ELF-1 (cell line): ENCODE measurements at places on chromosomes 7 and 10.
A peak's percentile ranks its signal among the peaks of the same experiment; 100 is the strongest.

DNA sequence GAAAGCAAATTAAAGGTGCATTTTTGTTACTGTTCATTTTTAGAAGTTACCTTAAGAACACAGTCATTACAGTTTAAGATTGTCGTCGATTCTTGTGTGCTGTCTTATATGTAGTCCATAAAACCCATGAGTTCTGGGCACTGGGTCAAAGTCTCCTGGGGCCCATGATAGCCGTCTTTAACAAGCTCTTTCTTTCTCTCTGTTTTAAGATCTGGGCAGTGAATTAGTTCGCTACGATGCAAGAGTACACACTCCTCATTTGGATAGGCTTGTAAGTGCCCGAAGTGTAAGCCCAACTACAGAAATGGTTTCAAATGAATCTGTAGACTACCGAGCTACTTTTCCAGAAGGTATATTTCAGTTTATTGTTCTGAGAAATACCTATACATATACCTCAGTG lies 90.7 kb upstream of the CAPZA2 start:
- no peak for DNase-seq

DNA sequence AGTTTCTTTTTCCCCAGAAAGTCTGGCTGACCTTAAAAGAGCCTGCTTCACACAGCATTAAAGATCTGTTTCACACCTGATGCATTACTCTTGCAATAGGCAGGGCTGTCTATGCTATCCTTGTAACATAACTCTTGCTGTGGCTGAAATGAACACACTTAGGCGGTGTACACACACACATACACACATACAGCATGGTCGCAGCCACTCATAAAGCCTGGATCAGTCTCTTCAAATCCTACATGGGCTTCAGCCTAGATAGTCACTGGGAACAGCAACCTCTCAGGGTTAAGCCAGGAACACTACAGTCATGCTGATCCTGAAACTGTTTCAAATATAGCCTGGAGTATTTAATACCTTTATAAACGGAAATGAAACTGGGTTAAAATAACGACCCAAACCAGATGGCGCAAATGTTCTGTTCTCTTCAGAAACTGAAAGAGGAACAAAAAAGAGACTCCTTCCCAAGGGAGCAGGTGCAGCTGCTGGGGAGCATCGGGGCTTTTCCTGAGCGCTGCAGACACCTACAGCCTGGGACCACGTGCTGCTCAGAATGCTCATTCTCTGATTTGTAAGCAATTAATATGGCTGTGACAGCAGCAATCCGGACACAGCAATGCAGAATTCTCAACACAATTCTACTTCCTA lies 61.0 kb upstream of the SFMBT2 start:
- DNase-seq: no peak

GRCh38 chr7:106644999-106645398 lies 16.0 kb downstream of the CCDC71L start:
- no peak for DNase-seq

GRCh38 chr10:120702032-120702431 lies 149.1 kb upstream of the WDR11 start:
- no peak for DNase-seq

- DNase-seq: no peak
Observed at GRCh38 chr7:70739646-70740210, 392.2 kb upstream of the GALNT17 start.

DNA sequence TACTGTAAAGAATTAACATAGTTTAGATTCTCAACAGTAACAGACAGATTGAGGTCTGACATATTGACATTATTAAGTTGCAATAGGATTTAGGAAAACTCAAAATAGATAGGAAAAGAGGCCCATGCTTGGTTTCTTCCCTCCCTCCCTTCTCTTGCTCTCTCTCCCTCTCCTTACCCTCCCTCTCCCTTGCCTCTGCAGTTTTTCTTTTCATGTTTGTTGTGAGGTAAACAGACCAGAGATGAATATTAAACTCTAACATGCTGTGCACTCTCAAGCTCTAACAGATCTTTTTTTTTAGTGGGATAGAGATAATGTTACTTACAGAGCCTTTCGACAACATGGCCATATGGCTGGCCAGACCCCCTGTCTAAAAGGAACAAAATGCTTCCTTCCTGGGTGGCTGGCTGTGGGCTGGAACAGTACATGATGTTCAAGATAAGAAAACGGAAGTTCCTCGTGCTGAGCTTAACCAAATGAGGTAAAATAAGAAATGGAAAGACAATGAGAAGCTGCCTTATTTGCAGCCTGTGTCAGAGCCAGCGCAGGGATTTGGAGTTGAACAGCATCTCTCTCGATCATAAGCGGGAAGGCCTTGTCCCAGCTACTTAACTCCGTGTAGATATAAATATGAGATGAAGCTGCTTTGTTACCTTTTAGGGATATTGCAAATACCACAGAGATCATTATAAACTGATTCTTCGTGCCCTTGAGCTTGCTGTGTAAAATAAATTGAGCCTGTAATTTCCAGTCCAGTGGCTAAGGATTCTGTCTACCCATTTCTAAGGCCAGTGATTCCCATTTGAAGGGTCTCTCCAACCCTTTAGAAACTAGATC lies 391.9 kb upstream of the NPVF start:
- DNase-seq: peak; percentile 19

GRCh38 chr10:99926925-99927720 lies 82.6 kb downstream of the DNMBP start:
- DNase-seq: peak; percentile 79

- no peak for DNase-seq
Observed at GRCh38 chr7:128740996-128741395, 1.8 kb downstream of the CALU start.

GRCh38 chr7:28490831-28491230 lies 78.5 kb downstream of the CREB5 start:
- DNase-seq: no peak

- peak; percentile 54 for DNase-seq
Observed at GRCh38 chr10:78985973-78986818, 82.6 kb upstream of the ZMIZ1 start.

DNA sequence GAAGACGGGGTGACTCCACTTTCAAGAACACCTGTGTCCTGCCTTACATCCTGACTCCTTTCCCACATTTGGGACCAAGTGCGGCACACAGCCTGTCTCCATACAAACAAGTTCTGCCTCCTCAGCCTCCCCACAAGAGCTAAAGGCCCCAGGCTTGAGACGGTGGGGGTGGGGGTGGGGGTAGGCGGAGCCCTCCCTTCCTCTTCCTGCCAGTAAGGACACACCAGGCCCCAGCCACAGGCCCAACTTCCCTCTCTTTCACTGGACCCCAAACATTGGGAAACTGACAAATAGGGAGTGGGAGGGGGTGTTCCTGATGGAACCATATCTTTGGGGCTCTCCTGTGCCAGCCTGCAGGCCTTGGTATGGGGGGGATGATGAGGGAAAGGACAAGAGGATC lies 4.6 kb downstream of the CDK5 start:
- peak; percentile 50 for DNase-seq

DNA sequence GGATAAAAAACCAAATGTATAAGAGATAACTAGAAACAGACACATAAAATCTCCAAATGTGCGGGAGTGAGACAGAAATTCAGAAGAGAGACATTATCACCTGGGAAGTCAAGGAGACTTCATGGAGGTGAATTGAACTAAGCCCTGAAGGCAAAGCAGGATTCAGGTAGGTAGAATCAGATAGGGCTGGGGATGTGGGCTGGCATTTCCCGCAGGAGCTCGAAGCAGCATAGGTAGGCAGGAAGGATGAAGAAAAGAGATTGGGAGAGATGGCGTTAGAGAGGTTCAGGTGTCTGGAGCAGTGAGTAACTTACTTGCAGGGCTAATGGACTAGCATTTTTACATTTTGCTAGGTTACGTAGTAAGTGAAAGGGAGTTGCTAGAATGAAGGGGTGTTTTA lies 58.2 kb upstream of the NRP1 start:
- peak; percentile 12 for DNase-seq

GRCh38 chr10:94403380-94404213 lies 1.3 kb downstream of the TBC1D12 start:
- peak; percentile 63 for DNase-seq

GRCh38 chr7:112707655-112708054 lies 82.5 kb downstream of the TMEM168 start:
- no peak for DNase-seq

DNA sequence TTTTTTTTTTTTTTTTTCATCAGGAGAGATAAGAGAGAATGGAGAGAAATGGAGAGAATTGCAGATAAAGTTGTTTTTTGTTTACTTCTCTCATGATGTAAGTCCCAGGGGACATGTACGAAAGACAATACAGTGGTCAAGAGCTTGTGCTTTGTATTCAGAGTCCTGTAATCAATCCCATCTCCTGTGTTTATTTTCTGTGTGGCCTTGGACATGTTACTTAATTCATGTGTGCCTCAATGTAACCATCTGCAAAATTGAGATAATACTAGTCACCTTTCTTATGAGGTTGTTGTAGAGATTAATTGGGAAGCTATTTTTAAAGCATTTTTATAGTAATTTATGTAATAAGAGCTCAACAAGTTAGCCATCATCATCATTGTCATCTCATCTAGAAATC lies 117.5 kb downstream of the CDK14 start:
- DNase-seq: no peak

DNA sequence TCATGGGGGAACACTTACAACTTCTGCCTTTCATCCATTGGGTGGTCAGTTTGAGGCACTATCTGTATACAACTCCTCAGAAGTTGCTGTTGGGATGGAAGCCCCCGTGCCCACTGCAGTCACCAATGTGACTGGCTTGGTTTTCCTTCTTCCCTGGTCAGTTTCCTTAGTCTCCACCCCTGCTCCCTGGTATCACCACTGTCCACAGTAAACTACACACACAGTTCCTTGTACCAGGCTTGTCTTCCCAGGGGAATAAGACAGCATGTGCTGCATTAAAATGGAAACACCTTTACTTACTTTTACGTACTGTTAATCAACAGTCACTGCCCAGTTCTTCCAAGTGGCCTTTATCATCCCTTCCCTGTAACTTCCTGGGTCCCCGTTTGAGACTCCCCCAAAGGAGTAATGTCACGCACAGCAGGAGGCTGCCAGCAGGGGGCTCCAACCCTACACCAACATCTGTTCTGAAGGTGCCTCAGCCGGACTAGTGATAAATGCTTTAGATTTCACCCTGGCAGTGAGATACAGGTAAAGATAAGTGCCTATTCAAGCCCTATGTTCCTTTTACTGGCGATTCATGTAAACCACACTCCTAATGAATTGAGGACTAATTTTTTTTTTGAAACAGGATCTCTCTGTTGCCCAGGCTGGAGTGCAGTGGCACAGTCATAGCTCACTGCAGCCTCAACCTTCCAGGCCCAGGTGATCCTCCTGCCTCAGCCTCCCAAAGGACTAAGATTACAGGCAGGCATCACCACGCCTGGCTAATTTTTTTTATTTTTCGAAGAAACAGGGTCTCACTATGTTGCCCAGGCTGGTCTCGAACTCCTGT lies 45.3 kb upstream of the PIK3AP1 start:
- peak; percentile 54 for DNase-seq

DNA sequence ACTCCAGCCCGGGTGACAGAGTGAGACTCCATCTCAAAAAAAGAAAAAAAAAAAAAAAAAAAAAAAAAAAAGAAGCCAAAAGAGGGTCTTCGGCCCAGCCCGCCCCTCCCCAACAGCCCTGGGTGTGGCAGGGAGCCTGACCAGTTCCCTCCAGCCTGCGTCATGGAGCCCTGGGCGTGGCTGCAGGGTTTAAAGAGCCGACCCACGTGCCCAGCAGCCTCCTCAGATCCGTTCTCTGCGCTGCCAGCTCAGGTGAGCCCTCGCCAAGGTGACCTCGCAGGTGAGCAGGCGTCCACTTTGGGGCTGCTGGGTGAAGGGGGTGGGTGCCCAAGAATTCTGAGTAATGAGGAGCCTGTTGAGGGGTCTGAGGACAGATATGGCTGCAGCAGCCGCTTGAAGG lies at the start of gene FXYD4:
Gene FXYD4 (plus strand): TSS at position 219 of the 400 bp plus-strand sequence. CDS start 2,111 bp downstream, outside the sequence.
- no peak for DNase-seq

DNA sequence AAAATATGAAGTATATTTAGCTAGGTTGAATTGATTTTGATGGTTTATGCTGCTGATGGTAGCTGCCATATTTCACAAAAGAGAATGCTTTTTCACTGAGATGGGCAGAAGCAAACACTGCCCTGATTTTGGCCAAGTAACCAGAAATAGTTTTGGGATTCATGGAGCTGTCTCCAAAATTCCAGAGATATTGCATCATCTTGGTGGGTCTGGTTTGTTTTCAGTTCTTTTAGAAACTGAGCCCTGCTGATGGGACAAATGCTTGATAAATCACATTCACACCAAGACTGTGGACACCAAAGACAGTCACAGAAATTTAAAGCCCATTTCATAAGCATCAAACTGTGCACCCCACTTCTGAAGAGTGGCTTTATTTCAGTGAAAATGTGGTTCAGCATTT lies 140.5 kb downstream of the BICC1 start:
- DNase-seq: no peak

GRCh38 chr10:43074409-43074808 lies 2.5 kb upstream of the RET start:
- no peak for DNase-seq

DNA sequence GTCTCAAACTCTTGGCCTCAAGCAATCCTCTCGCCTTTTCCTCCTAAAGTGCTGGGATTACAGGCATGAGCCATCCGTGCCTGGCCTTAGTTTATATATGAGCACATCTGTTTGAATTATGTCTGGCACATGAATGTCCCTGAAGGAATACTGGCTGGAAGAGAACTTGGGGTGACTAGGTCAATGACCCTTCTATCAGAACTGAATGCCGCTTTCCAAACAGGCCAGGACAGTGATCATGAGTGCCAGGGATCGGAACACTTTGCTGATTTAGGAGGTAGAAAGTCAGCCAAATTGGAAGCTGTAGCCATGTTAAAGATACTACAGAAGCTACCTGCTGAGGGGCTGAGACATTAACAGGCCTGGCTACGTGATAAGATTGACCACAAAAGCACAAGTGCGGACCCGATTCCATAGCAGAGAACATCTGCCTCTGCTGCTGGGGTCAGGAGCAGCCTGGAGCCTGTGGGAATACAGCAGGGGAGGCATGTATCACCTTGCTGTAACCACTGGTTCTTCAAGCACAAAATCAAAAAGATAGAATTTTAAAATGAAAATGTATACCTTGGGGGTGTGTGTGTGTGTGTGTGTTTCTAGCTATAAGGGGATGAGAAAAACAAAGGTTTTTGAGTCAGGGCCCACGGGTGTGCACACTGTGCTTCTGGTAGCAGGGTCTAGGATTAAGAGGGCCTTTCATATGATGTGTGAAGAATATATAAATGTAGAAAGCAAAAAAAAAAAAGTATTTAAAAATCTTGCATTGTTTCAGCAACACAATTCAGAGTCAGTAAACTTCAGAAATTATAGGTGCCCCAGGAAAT lies 293.7 kb downstream of the BBS9 start:
- DNase-seq: no peak

DNA sequence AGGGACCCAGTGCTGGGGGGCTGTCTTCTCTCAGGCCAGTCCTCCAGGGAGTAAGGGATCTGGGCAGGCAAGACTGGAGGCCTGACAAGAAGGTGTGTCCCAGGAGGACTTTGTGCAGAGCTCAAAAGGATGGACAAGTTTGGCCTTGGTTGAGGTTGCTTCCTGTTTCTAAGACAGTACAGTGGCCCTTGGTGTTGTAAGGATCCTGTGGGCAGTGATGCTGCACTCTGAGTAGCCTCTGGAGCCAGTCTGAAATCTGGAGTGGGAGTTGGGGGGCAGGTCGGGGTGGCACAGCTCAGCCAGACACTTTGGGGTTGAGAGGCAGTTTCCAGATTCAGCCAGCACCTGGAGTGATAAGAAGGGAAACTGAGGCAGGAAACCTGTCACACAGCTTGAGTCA lies 139.2 kb upstream of the ZMIZ1 start:
- no peak for DNase-seq
